Substantia nigra (tissue), 51 donors: ENCODE measurements at places on chromosomes 1 and 21.

DNA sequence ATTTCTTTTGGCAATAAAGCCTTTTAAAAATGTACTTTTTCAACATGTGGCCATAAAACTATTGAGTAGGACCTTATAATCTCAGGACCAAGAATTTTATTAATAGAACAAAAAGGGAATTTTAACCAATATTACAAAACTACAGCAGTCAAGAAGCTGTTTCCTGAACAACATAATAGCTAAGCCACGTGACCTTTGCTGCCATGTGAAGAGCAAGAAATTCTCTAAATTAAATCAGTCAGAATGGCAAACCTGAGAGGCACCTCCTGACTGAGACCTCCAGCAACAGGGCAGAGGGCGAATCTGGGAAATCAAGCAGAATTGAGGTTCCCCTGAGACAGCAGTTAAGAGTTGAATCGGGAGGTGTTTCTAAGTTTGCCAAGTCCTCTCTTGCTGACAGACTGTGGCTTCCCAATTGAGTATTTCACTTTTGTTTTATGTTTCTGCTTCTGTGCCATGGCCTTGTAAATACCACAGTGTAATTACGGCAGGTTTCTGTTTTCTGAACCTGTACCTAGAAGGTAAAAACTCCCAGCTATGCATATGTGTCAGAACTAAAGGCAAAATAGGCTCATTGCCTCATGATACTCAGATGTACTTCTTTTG, 358.4 kb downstream of the NTNG1 start:
- no peak for DNase-seq

DNA sequence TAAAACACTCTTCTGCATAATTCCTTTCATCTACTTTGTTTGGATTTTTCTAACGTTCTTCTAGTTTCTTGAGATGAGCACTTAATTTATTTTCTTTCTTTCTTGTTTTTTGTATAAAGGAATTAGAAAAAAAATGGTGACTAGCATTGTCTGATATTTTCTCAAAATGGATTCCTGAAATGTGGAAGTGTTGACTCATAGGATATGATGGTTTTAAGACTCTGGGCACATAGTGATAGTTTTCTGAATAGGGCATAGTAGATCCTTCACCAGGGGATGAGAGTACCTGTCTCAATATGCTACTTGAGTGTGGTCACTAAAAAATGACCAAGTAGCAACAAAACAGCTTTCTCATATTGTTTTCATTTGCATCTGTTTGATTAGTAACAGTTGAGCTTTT, 100.9 kb downstream of the PEX14 start:
- DNase-seq, result no peak

DNA sequence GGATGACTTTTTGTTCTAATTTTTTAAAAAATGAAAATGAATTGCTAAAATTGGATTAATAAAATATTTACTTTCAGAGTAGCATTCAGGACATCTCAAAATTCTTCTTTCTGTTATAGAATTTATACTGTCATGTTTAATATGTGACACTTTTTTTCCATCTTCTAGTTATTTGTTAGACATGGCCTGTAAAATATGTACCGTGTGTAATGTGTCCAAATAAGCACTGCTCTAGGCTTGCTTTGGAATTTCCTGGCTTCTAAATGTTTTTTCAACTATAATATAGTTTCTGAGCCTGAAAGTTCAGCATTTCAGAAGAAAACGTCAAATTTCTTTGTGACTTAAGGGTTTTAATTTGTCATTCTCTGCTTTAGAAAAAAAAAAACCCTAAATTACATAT, 243.6 kb downstream of the DNM3 start:
- no peak for DNase-seq

DNA sequence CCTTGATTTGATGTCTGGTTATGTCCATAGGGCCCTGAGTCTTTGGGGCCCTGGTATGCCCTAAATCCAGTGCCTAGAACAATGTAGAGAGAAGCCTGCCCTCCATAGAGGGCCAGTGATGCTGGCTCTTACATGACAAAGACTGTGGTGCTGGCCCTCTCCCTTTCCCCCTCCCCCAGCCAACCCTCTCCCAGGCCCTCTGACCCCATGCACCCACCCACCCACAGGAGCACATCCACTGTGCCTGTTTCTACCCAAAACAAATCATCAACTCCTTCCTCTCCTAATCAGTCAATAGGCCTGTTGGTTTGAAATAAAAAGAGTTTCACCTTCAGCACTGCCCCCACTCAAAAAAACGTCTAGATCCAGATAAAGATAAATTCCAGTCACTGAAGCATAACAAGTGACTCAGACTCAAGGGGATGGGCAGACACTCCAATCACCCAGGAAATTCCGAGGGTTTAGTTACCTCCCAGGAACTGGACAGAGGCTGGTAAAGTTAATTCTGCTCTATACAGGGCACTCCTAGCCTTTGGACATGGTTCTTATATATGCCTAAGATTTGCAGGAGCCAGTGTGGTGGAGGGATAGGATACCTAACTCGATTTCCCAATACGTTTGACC, 144.8 kb upstream of the VANGL1 start:
- DNase-seq, result no peak

DNA sequence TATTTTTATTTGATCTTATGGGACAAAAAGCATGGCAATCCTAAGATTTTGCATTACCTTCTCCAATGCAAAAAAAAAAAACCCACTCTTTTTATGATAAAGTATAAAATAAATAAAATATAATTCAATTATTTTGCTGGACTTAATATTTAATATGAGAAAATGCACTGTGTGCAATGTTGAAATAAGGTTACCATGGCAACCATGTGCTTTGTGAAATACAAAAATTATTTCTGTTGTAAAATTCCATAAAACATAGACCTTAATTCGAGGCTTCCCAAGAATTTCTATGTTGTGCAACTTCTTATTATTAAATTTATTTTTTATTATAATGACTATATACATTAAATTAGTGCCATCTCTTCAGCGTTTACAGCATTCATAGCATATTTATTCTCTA, 989.5 kb downstream of the MRPL39 start:
- no peak for DNase-seq
